Hepatocyte (in vitro differentiated cells): ENCODE measurements at places on chromosomes 6 and 20. TPM values are rescaled to one million over a fixed set of nuclear protein-coding genes. Genes with fewer than 3 reads are reported as not detected.
A peak's percentile ranks its signal among the peaks of the same experiment; 100 is the strongest.

TRIM31 gene
- total RNA-seq: 6.3 and 7.7 TPM in 2 replicates

INSM1 gene
- total RNA-seq: 0.92 and 1.7 TPM in 2 replicates

EYS gene
- 0.57 and 1.4 TPM in 2 replicates for total RNA-seq

TCP11 gene
- not detected in 2 replicates for total RNA-seq

TGM6 gene
- not detected in 2 replicates for total RNA-seq

SLC17A2 gene
- 6.4 and 7.7 TPM in 2 replicates for total RNA-seq

CYP39A1 gene
- 7.5 and 9.2 TPM in 2 replicates for total RNA-seq

HCK gene
- total RNA-seq: 0.44 and 2.2 TPM in 2 replicates

TUBB2B gene
- total RNA-seq: 72.0 and 72.2 TPM in 2 replicates

CRISP3 gene
- not detected in 2 replicates for total RNA-seq

SLC22A16 gene
- not detected in 2 replicates for total RNA-seq

SIGLEC1 gene
- total RNA-seq: 0.16 and 0.23 TPM in 2 replicates

IRAK1BP1 gene
- total RNA-seq: 4.3 and 4.7 TPM in 2 replicates

DNA sequence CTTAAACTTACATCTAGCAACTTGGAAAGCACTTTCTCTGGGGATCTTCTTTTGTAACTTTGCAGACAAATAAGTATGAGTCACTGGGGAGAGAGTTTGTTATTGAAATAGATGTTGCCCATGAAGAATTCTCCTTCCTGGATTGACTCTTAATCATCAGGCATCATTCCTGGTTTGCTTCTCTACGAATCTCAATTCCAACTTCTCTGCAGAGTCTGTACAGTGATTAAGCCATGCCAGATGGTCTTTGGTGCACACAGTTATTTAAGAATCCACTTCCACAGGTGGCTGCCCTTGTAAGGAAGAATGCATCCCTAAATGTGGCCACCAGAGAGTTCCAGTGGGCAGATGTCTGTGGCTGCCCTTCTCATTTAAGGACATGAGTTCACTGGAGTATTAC lies 25.7 kb downstream of the MYCT1 start:
- DNase-seq: no peak
- no peak overlapping the region for H3K27ac ChIP-seq
- no peaks in the 10 kb centered on the region for H3K4me1 ChIP-seq

- H3K4me1 ChIP-seq: no peaks in the 10 kb centered on the region
- peaks cover 2% of the 10 kb centered on the region for H3K27me3 ChIP-seq
- H3K4me3 ChIP-seq: no peak overlapping the region
- no peaks in the 10 kb centered on the region for H3K36me3 ChIP-seq
- H3K27ac ChIP-seq: no peak overlapping the region
These were observed 6.8 kb upstream of the KIAA1755 start for GRCh38 chr20:38267296-38267695.

DNA sequence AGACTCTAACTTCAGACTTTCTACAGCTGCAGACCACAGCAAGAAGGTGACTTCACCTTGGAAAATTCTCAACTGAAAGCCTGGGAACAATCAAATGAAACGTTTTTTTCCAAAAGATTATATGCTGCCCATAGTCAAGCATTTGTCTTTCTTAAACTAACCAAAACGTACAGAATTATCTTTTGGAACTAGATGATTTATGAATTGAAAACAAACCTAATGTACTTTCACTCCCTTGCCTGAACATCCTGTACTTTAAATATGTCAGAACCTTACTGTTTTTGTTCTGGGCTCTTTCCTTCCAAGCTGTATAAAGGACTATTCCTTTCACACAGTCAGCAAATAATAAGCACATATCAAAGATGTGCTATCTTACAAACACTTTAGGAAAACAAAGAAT lies 62.4 kb upstream of the TNFAIP3 start:
- peaks cover 34% of the 10 kb centered on the region for H3K4me1 ChIP-seq
- H3K27me3 ChIP-seq: no peaks in the 10 kb centered on the region
- H3K4me3 ChIP-seq: no peak overlapping the region
- DNase-seq: no peak
- peak overlapping the region; percentile 86 for H3K27ac ChIP-seq

DNA sequence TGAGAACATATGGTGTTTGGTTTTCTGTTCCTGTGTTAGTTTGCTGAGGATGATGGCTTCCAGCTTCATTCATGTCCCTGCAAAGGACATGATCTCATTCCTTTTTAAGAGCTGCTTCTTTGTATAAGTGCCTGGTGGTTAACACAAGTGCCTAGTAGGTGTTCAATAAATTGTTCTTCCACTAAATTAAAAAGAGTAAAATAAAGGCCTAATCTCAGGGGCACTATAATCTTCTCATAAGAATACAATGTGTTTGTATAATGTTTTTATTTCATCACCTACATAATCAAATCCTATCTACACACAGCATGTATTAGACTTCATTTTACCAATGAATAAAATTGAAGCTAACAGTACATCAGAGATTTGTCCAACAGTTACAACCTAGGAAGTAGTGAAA lies 252.7 kb downstream of the KHDC1L start:
- H3K4me1 ChIP-seq: no peaks in the 10 kb centered on the region
- H3K27ac ChIP-seq: no peak overlapping the region
- DNase-seq: no peak
- no peaks in the 10 kb centered on the region for H3K36me3 ChIP-seq
- no peaks in the 10 kb centered on the region for H3K27me3 ChIP-seq

- H3K27me3 ChIP-seq: no peaks in the 10 kb centered on the region
- peaks cover 5% of the 10 kb centered on the region for H3K4me1 ChIP-seq
- H3K27ac ChIP-seq: no peak overlapping the region
- H3K4me3 ChIP-seq: no peak overlapping the region
These were observed 74.5 kb downstream of the PSMG4 start for GRCh38 chr6:3333263-3333662.

- H3K4me3 ChIP-seq: no peak overlapping the region
- no peaks in the 10 kb centered on the region for H3K27me3 ChIP-seq
- no peak overlapping the region for H3K27ac ChIP-seq
These were observed 77.5 kb upstream of the MRPS10 start for GRCh38 chr6:42295181-42295580.

DNA sequence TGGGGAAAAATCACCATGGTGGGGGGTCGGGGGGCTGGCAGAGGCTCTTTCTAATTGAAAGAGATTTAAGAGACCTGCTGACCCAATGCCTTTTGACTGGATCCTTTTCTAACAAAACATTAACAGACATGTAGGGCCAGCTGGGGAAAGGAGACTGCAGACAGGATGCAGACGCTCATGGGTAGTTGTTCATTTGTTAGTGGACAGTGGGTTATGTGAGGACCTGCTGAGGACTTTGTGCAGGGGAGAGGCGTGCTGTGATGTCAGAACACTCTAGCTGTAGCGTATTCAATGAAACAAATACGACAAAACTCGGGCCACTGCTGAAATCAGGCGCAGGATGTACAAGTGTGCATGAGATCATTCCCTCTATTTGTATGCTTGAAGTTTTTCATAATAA lies 1.2 kb downstream of the IP6K3 start:
- DNase-seq: peak; percentile 56
- no peak overlapping the region for H3K4me3 ChIP-seq
- no peaks in the 10 kb centered on the region for H3K36me3 ChIP-seq
- H3K4me1 ChIP-seq: peaks cover 55% of the 10 kb centered on the region
- H3K27me3 ChIP-seq: no peaks in the 10 kb centered on the region

- DNase-seq: no peak
- no peak overlapping the region for H3K27ac ChIP-seq
- no peak overlapping the region for H3K4me3 ChIP-seq
- no peaks in the 10 kb centered on the region for H3K4me1 ChIP-seq
- no peaks in the 10 kb centered on the region for H3K27me3 ChIP-seq
These were observed 121.8 kb downstream of the COL12A1 start for GRCh38 chr6:75084018-75084417.

DNA sequence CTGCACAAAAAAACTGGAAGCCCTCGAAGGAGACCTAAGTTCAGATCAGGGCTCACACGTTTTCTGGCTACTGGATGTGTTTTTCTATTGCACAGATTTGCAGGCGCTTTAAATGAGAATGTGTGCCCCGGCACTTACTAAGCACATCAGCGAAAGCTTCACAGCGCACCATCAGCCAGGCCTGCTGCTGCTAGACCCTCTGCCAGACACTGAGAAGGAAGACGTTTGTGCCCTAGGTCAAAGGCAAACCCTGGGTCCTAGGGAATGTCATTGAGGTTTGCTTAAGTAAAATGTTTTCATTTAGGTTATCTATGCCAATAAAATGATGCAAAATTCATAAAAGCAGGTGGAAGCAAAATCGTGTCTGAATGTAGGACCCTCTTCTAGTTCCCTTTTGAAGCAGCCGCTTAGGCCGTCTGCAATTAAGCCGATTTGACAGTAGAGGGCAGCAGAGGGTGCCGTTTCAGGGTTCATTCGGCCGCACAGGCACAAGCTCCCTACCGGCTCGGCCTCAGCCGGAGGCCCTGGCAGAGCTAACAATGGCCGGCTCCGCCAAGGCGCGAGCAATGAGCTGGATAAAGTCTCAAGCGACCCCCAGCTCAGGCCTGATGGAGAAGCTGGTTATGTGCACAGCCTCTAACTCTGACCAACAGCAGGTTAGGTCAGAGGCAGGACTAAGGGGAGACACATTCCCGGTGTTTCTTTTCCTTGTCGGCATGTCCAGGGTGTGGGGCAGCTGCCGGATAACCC lies 107.2 kb upstream of the FOXA2 start:
- no peak overlapping the region for H3K27ac ChIP-seq
- peaks cover 3% of the 10 kb centered on the region for H3K4me1 ChIP-seq
- no peak overlapping the region for H3K4me3 ChIP-seq
- DNase-seq: peak; percentile 89

- H3K4me1 ChIP-seq: peaks cover 20% of the 10 kb centered on the region
- H3K36me3 ChIP-seq: no peaks in the 10 kb centered on the region
- H3K27ac ChIP-seq: no peak overlapping the region
These were observed 3.1 kb upstream of the ATXN1 start for GRCh38 chr6:16764188-16764950.

DNA sequence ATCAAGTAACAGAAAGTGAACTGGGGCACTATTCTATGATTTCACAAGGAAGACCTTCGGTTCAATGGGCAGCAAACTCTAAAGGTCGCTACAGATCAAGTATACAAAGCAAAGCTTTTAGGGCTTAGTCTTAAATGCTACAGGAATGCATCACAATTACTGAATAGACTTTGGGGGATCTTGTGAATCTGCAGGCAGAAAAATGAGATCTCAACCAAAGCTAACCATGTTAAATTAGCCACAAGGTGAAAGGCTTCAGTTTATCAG lies 98.0 kb upstream of the TMEM30A start:
- H3K36me3 ChIP-seq: no peaks in the 10 kb centered on the region
- no peak overlapping the region for H3K4me3 ChIP-seq
- no peak overlapping the region for H3K27ac ChIP-seq
- H3K27me3 ChIP-seq: no peaks in the 10 kb centered on the region

- H3K4me1 ChIP-seq: peaks cover 30% of the 10 kb centered on the region
- H3K27me3 ChIP-seq: no peaks in the 10 kb centered on the region
- H3K36me3 ChIP-seq: no peaks in the 10 kb centered on the region
- no peak for DNase-seq
- no peak overlapping the region for H3K4me3 ChIP-seq
- H3K27ac ChIP-seq: no peak overlapping the region
These were observed 119.7 kb upstream of the NXT1 start for GRCh38 chr20:23230766-23231385.

- H3K27me3 ChIP-seq: no peaks in the 10 kb centered on the region
- no peak overlapping the region for H3K27ac ChIP-seq
- no peaks in the 10 kb centered on the region for H3K36me3 ChIP-seq
- no peaks in the 10 kb centered on the region for H3K4me1 ChIP-seq
These were observed 177.7 kb upstream of the CDYL start for GRCh38 chr6:4598384-4598995.

DNA sequence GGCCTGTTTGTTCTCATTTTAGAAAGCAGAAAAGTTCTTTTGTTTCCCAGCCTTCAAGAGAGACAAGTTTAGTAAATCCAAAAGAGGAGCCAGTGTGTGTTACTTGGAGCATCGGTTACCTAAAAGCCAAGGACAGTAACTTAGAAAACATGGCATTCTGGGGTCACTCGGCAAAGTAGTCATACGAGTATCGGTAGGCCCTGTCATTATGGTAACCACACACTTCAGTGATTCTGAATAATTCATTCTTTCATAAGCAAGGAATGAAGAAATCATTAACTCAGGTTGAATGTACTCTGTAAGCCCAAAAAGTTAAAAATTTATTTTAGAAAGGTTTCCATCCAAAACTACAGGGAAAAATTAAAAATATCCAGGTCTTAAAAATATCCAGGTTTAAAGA lies 34.0 kb downstream of the CNKSR3 start:
- no peaks in the 10 kb centered on the region for H3K27me3 ChIP-seq
- H3K36me3 ChIP-seq: no peaks in the 10 kb centered on the region
- peaks cover 30% of the 10 kb centered on the region for H3K4me1 ChIP-seq
- no peak for DNase-seq

DNA sequence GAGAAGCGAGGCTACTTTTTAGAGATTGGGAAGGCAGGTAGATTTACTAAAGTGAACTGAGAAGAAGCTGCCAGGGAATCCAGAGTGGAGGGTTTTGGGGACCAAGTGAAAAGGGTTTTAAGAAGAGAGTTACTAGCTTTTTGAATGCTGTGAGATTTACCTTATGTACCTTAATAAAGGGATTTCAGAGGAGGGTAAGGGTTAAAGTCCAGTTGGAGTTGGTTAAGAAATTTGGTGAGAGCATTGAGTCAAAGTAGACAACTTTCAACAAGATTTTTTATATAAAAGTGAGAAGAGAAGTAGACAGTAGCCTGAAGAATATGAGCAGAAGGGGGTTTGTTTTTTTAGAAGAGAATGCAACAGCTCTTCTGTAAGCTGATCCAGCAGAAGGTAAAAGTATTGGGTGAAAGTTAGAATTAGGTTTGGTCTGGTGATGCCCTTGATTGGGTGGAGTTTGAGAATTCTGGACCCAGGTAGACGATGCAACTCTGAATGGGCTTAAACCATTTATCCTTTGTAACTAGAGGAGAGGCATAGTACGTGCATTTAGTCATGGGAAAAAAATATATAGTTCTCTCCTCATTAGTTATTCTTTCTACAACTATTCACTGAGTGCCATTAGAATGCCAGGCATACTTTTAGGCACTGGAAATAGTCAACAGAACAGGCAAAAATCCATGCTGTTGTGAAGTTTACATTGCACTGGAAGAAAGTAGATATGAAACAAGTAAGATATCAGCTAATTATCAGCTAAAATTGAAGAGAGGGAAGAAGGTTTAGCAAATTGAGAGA lies 44.8 kb downstream of the ATRN start:
- peaks cover 13% of the 10 kb centered on the region for H3K4me1 ChIP-seq
- DNase-seq: no peak
- H3K4me3 ChIP-seq: no peak overlapping the region
- H3K27me3 ChIP-seq: no peaks in the 10 kb centered on the region
- H3K36me3 ChIP-seq: no peaks in the 10 kb centered on the region

DNA sequence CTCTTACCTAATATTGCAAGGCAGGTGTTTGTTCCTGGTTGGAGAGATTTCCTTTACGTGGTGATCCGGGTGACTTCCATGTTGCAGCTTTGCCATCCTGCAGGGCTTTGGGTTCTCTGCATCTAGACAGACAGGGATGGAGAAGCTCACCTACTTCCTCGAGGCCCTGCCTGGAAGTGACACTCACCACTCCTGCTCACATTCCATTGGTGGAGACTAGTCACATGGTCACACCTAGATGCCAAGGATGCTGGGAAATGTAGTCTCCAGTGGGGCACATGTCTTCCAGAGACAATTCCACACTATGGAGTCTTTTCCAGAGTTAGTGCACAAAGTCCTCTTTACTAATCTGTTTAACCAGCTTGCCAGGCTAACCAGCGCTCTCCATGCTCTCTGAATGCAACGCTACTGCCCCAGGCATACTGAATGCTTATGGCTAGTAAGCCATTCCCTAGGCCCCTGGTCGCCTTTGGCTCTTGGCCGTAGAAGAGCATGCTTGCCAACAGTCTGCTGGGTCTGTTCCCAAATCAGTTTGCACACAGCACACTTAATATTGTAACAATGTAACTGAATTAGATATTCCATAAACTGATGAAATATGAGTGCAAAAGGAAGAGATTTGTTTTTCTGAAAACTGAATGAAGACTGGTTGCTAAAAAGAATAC lies 6.7 kb upstream of the KCNK15 start:
- peak; percentile 78 for DNase-seq
- H3K27ac ChIP-seq: no peak overlapping the region
- no peaks in the 10 kb centered on the region for H3K4me1 ChIP-seq
- no peaks in the 10 kb centered on the region for H3K27me3 ChIP-seq
